ENCODE measurements at places on chromosomes 3 and 15.

DNA sequence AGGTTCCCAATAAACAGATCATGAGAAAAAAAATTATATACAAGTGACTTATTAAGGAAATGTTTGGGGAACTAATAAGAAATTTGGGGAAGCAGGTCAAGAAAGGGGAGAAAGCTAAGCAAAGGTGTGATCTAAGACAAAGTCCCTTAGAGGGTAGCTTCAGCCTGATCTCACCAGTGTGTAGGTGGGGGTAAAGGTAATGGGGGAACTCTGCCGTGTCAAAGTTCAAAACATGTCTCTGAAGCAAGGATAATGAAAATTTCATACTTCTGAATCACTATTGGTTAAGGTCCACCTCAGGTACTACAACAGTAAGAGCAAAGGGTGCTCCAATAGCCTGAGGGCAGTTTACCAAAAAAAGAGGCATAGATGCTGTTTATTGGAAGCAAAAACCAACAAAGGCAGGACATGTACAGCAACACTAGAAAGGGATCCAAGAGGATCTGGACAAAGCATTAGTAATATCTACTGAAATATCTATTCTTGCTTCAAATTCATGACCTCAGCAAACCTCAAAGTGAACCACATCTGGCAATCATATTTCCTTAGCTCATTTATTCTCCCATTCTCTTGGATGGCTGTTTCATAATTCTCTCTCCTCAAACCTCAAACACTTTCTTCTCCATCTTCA lies 6.9 kb downstream of the ACAD11 start:
- DNase-seq = peak; percentile 82

GRCh38 chr3:30355622-30356021 lies 250.8 kb upstream of the TGFBR2 start:
- no peak for DNase-seq

GRCh38 chr3:78183906-78184599 lies 1144.2 kb downstream of the ROBO2 start:
- DNase-seq = no peak

DNA sequence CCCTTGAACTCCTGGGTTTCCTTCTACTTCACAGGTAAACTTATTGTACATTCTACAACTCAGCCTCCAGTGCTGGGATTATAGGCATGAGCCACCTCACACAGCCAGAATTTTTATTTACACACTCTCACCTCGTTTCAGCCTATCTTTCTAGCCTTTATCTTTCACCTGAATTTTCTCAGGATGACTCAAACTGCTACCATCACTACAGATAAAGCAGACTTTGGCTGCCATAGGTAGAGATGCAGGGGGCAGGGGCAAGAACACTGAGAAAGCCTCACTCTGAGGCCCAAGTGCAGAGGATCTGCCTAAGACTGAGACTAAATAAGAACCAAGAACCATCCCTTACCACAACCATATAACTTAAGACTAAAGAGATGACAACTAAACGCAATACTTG lies 59.0 kb downstream of the ETFA start:
- DNase-seq = no peak

GRCh38 chr15:58475573-58476524 lies 44.1 kb downstream of the LIPC start:
- DNase-seq = peak; percentile 58

DNA sequence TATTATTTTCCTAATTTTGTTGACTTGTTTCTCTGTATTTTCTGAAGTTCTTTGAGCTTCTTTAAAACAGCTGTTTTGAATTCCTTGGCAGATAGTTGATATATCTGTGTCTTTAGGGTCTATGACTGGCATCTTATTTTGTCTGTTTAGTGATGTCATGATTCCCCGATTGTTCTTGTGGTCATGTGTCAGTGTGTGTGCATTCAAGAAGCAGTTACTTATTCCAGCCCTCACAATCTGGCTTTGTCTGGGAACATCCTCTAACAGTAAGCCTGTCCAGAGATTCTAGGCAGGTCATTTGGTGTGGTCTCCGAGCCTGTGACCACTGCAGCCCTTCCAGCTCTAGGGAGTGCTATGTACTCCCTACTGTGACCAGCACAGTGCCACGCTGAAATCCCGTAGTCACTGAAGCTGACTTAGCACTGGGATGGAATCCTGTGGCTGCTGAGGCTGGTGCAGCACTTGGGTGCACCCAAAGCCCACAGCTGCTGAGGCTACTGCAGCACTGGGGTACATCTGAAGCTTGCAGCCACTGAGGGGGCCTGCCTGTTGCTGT lies 6.7 kb downstream of the LNP1 start:
- DNase-seq = peak; percentile 41

GRCh38 chr15:73389971-73390544 lies 21.3 kb upstream of the HCN4 start:
- peak; percentile 63 for DNase-seq

DNA sequence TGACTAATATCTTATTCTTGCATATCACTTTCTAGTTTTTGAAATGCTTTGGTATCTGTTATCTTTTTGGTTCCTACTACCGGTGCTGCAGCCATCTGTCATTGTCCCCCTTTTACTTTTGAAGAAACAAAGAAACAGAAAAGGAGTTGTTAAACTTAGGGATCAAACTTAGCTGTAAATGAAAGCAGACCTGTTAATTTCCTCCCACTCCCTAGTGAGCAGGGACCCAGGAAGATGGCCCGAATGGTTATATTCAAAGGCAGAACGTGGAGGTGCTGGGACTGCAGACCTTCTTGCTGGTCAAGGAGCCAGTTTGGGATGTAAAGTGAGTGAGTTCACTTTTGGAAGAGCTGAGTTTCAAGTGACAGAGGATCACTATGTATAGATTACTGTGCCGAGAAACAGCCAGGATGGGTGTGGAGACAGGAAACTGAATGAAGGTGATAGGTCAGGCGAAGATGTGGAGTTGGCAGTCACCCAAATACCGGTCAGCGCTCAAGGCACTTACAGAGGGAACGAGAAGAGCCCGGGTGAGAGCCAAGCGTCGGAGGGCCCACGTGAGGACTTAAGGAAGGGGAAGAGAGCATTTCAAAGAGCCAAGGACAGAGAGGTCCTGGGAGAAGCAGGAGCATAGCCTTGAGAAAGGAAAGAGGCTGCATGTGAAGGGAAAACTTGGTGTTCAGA lies 20.1 kb downstream of the KBTBD8 start:
- DNase-seq = peak; percentile 28

- DNase-seq = peak; percentile 71
Measured at GRCh38 chr3:183122257-183122932, 23.1 kb upstream of the MCCC1 start.

DNA sequence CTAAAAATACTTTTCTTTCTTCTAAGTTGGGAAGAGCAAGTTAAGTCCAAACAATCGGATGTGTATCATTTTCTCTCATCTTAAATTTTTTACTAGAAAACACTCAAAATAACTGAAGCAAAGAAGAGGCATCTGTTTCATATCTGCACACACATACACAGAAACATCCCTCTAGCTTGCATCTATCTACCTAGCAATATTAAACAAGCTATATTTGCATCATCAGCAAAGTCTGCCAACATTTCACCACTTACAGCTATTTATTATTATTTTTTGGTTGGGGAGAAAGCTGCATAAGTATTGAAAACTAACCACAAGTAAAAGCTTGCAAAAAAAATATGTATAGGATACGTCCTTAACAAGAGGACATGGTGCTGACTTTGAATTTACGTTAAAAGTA lies 1.9 kb downstream of the GOLIM4 start:
- no peak for DNase-seq

- peak; percentile 59 for DNase-seq
Measured at GRCh38 chr3:16085884-16086608, 88.4 kb upstream of the GALNT15 start.

DNA sequence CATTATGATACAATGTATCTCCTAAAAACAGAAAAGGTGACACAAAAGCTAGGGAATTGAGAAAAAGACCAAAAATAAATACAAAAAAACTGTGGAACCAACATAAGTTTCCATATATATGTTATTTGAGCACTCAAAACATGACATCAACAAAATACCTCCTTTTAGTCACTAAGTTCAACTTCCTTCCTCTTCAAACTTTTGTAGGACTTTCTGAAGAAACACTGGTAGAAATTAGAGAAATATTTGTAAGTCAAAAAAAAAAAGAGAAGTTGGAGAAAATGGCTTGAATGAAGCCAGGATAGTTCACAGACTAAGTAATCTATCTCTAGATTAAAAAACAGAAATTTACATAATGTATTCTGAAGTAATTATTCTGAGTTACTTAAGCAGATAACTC lies 208.4 kb upstream of the ALCAM start:
- no peak for DNase-seq

GRCh38 chr15:100020614-100021013 lies 287.4 kb upstream of the LYSMD4 start:
- no peak for DNase-seq

GRCh38 chr3:50587806-50588758 lies 18.8 kb downstream of the HEMK1 start:
- DNase-seq = no peak

DNA sequence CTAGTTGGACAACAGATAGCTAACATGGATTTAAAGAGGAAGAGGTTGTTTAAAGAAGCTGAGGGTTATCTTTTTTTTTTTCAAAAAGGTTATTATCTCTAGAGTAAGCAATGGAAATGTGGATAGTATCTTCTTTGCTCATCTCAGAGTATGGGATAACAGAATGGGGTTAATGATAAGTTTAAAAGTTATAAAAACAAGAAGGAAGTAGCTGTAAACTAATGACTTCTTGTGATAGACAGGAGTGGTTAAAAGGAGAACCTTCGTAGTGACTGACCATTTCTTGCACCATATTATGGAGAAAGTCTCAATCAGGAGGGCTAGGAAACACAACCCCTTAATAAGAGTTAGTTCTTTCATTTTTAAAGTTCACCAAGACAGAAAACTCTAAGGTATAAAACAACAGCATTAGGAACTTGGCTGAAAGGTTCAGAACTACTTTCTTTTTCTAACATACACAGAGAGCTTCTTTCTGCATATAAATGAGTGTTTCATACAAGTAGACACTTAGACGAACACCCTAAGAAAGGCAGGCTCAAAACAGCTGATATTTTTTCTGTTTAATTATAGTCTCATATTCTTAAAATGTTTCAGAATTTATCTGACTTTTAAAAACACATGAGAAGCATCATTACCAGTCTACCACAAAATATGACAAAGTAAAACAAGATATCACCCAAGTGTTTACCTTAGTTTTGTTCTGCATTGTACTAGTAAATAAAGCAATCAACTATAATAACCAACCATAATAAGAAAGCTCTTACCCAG lies 140.0 kb downstream of the MEIS2 start:
- DNase-seq = no peak

DNA sequence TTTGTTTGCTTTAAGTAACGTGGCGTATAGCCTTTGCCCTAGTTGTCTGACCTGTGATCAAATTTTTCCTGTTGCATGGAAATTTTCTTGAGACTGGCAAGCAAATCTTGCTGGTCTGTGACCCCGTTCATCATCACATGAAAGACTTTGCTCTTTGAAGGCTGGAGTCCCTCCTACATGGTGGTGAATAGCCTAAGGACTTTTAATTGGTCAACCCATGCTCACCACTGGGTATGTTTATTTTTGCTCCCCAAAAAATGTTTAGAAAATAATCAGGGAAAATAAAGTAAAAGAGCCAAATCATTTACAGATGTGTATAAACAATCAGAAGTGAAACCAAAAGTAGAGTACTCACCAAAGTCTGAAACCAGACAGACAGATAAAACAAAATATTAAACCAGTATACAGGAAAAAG lies 1075.3 kb upstream of the ALCAM start:
- DNase-seq = peak; percentile 19

All from fibroblast of mammary gland (primary cell).